Posterior cingulate gyrus (tissue), 11 donors: ENCODE measurements at places on chromosomes 4 and X.

DNA sequence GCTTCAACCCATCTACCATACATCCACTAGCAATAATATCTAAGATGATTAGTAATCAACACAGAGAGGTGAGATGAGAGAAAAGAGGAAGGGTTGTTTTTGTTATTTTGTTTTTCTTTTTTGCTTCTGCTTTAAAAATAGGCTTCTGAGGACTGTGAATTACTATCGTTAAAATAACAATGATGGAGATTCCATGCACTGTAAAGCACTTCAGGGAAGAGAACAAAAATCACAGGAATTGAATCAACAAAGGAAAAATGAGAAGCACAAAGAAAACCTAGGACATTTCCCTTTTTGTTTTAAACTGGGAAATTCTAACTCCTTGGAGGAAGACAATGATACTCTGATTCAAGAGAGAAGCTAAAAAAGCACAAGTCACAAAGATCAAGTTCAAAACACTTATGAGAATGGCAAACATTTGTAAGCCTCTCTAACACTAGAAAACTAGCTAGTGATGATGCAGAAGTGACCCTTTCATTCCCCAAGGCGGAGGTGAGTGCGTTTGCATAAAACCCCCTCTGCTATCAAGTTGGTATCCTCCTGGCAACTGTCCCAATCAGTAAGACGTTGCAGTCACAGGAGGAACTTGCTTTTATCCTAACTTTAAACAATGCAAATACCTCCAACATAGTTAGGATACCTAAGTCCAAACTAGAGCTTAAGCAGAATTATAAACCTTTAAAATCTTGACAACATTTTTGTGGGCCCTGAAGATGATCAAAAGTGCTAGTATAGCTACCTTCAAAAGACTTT is 308.5 kb downstream of the CAMK2D start:
- DNase-seq = no peak

DNA sequence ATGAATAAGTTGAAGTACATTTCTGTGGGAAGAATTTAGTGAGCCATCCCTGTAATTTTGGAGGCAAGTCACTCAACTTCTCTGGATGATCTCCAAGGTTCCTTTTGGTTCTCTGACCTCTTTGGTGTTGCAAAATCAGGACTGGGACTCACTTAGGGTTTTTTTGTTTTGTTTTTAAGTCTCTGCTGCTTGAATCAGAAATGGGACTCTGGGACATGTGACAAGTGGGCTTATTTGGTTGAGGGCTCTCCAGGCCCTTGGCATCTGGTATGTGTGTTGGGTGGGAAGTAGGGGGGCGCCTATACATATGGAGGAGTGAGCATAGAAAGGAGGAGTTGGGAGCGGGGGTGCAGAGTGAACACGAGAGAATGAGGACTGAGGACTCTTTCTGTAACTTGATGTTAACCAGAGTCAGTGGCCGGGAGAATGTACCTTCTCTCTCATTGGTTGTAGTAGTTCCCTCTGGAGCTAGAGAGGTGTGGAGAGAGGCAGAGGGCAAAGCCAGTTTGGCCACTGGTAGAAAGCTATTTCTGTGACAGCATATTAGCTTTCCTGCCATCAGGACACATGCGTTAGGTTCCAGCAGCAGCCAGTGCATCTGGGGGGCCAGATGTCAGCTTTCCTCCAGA is 1.9 kb downstream of the ARHGAP10 start:
- DNase-seq = no peak

GRCh38 chrX:130246084-130246483 is 22.6 kb downstream of the ZNF280C start:
- no peak for DNase-seq

- no peak for DNase-seq
These were observed 896.1 kb upstream of the LCORL start for GRCh38 chr4:18917689-18918088.

GRCh38 chr4:82053396-82053795 is 320.4 kb downstream of the HNRNPD start:
- DNase-seq = no peak

DNA sequence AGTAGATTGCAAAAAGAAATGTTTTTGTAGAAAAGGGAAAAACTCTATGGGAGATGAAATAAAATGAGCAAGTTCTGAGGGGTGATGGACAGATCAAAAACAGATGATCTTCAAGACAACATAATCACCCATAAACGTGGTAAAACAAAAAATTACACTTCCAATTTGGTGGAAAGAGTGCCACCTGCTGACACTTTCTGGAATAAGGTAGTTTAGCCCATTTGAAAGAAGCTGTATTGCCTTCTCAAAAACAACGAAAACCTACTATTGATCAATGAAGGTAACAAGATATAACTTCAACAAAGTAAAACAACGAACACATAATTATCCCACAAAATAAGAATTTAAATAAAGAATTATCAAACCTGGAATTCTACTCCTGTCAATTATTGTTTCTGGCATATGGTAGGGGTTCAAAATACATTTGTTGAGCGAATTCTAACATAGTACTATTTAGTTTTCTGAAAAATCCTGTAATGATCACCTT is 2.5 kb downstream of the COQ2 start:
- no peak for DNase-seq

- DNase-seq = no peak
These were observed 434.9 kb upstream of the GALNTL6 start for GRCh38 chr4:171378323-171378722.

GRCh38 chr4:111937368-111937767 is 207.9 kb upstream of the FAM241A start:
- no peak for DNase-seq

- DNase-seq = no peak
These were observed 17.2 kb upstream of the PRDM5 start for GRCh38 chr4:120939693-120940092.

GRCh38 chrX:72051589-72051988 is 80.1 kb downstream of the RTL5 start:
- DNase-seq = no peak

DNA sequence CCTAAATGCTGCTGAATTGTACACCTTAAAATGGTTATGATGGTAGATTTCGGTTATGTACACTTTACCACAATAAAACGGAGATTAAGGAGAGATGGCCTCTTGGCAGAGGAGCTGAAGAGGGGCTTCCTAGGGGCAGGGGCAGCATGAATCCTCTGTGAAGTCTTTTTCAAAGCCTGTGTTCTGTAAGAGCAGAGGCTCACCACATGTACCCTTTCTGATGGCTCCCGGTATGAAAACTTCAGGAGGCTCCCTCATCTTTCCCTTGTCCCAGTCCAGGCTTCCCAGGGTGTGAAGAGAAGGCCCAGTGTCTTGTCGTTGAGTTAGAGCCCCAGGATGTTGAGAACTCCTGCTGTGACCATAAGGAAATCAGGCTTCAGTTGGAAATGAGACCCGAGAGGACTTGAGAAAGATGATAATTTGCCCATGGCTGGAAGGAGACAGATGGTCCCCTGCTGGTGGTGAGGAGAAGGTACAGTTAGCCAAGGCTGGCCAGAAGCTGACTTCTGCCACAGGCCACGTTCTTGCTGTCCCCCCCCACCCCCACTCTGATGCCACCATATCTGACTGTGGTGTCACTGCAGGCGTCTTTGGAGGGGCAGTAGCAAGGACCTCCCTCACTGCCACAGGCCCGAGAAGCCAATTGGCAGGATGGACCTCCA is 31.8 kb upstream of the MTM1 start:
- no peak for DNase-seq

GRCh38 chrX:96474029-96474740 is 210.5 kb upstream of the DIAPH2 start:
- no peak for DNase-seq

DNA sequence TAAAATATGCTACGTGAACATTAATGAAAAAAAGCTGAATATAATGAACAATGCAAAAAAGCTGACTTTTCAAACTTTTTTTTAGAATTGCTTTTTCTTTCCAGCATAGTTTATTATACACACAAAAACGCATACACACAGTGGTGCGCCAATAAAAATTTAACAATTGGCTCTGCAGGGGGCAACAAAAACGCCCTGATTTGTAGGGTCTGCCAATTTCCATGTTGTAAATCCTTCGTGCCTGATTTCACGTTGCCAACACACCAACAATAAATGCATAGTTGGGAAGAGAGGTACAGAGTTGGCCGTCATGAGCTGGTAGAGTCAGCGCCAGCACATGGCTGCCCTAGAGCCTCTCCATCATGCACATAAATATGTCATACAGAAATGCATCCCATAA is 333.1 kb downstream of the MAPK10 start:
- no peak for DNase-seq

GRCh38 chr4:14267373-14268060 is 640.0 kb upstream of the BOD1L1 start:
- DNase-seq = no peak

DNA sequence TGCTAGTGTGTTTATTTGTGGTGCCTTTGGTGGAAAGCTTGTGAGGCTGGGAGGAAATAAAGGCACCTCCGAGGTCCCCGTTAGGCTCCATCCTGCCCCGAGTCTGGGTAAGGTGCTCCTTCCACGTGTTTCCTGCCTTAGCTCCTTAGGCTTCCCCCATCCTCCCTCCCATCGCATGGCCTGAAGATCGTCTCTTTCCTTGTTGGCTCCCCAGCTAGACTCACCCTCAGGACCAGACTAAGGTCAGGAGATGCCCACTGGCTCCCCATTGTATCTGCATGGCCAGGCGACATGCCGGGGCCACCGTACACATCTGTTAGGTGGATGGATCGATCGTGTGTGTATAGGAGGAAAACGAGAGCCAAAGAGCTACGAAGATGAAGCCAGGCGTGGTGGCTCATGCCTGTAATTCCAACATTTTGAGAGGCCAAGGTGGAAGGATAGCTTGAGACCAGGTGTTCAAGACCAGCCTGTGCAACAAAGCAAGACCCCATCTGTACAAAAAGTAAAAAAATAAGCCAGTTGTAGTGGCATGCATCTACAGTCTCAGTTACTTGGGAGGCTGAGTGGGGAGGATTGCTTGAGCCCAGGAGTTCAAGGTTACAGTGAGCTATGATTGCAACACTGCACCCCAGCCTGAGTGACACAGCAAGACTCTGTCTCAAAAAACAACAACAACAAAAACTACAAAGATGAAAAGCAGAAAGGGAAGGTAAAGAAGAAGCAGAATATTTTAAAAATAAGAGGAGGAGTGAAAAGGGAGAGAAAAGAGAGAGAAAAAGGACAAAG is 53.7 kb downstream of the SEPSECS start:
- no peak for DNase-seq

GRCh38 chr4:140141210-140141835 is 12.7 kb downstream of the MAML3 start:
- no peak for DNase-seq

DNA sequence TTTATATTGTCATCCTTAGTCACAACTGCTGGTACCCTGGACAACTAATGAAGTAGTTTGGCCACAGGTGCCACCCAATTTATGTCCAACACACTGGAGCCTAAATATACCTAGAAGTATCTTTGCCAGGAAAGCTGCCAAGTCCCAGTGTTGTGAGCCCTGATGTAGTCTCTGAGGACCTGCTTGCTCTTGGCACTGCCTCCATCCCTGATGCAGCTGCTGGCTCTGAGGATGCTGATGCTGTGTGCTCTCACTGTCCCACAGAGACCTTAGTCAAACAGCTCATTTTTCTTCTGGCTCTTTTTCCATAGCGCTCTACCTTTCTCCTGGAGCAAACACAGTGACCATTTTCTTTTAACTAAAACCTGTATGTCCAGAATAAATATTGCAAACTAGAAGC is 1535.4 kb upstream of the ADGRL3 start:
- DNase-seq = no peak

- DNase-seq = no peak
These were observed 338.9 kb downstream of the DHX15 start for GRCh38 chr4:24245491-24245820.

DNA sequence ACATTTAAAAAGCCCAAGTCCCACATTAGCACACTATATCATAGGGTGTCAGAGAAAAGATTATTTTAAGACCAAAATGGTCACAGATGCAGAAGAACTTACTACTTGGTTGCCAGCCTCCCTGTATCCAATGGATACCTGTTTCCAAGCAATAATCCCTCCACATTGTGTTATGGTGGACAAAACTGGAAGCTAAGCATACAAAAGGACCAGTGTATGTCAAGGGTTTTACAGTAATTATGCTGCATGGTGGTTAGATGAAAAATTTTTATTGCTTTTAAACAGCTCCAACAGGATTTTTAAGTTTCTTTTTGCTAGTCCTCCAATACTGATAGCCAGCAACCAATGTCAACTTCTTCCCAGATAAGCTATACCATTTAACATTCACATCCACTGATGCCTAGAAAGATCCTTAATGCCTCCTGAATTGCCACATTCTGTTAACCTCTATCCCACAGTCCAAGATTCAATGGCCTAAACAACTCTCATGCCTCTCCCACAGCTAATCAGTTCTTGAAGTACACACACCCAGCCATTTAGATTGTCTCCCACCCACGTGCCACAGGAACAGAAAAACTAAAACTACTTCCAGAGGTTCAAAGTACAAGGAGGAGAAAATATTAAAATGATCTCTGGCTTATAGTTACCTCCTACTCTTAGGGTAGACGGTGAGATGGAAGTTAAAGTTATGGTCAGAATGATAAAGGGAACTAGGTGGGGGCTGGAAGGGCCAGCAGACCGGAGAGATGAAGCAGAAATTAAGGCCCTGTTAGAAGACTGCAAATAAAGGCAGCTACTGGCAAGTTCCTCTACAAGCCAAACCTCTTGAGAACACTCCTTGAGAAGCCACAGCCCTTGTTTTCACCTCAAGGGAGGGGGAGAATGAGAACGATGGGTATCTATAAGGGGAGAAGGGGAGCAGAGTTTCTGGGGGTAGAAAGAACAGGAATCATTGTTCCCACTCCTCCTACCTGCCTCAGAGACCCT is 5.5 kb downstream of the MED14 start:
- no peak for DNase-seq

DNA sequence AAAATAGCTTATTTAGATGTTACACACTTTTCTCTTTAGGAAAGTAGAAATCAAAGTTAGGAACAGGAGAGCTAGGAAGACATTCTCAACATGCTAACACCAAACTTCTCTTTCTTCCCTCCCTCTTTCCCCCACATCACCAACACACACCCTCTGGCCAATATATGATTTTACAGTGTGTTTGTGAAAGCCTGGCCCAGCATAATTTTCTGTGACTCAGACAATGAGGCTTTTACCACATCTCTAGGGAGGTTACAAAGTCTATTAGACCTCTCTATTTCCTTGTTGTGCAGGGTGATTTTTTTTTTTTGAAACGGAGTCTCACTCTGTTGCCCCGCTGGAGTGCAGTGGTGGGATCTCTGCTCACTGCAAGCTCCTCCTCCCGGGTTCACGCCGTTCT is 189.9 kb downstream of the AASDH start:
- DNase-seq = no peak

DNA sequence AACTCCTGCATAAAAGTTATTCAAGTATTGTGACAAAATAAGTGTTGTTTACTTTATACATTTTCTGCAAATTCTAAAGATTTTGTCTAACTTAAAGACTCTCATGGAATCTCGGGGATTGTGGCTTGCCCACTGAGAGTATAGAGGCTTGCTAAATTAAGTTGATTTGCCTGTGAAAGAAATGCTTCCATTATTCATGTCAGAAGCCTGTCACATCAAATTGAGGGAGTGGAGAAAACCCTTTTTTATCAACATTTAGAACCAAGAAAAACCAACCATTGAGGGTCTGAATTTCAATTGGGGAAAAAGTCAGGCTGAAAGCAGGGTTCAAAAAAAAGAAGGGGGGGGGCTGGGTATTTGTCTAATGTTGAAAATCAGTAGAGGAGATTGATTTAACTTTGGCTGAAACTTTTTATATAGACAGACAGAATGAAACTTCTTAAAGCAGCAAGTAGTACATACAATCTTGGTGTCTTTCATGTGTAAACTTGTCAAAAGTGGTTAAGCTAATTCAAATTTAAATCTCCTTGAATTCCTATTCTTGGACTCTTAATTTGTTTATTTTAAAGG is 144.8 kb upstream of the CXorf66 start:
- no peak for DNase-seq
